H1 (cell line): ENCODE measurements at places on chromosomes 3 and 15. TPM values are rescaled to one million over a fixed set of nuclear protein-coding genes. Genes with fewer than 3 reads are reported as not detected.

DNA sequence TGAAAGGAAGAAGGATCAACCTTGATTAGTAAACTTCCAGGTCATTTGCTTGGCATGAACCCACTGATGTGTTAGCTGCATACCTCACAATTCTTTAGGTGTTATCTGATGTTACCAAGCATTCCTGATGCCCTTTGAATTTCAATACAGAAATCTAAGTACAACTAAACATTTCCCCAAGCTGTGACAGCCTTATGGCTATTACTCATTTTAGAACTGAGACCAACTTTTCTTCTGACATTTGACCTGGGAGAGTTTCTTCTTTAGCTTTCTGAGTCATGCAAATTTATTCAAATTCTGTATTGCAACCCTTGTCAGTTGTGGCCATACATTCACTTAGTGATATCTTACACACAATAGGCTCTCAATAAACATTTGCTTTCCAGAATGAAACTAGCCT lies 124.3 kb downstream of the TIGIT start:
- H3K4me3 ChIP-seq: no peak overlapping the region
- no peaks in the 10 kb centered on the region for H3K27me3 ChIP-seq
- DNase-seq: no peak
- H3K27ac ChIP-seq: no peak overlapping the region

GRCh38 chr3:171375666-171376595 lies 84.3 kb downstream of the TNIK start:
- no peak overlapping the region for H3K27ac ChIP-seq
- no peak overlapping the region for H3K4me3 ChIP-seq
- DNase-seq: no peak
- no peaks in the 10 kb centered on the region for H3K27me3 ChIP-seq
- H3K4me1 ChIP-seq: peaks cover 5% of the 10 kb centered on the region; the same call in 1 of the 2 replicates

CCR5 gene
- not detected in 2 replicates for total RNA-seq

- peaks cover 7% of the 10 kb centered on the region; the same call in 1 of the 2 replicates for H3K36me3 ChIP-seq
- no peak overlapping the region for H3K4me3 ChIP-seq
- no peaks in the 10 kb centered on the region for H3K27me3 ChIP-seq
Measured at GRCh38 chr3:138289701-138290100, 40.0 kb downstream of the NME9 start.

ZNF445 gene
- total RNA-seq: 25.4 and 26.3 TPM in 2 replicates

VEPH1 gene
- total RNA-seq: 10.9 and 18.3 TPM in 2 replicates

GRCh38 chr15:78766041-78766440 lies 45.2 kb downstream of the ADAMTS7 start:
- H3K27me3 ChIP-seq: no peaks in the 10 kb centered on the region
- no peak overlapping the region for H3K27ac ChIP-seq
- no peak overlapping the region for H3K4me3 ChIP-seq
- peaks cover 2% of the 10 kb centered on the region for H3K4me1 ChIP-seq

GRCh38 chr3:13462822-13463221 lies 17.3 kb upstream of the HDAC11 start:
- no peak for DNase-seq
- peaks cover 10% of the 10 kb centered on the region; the same call in 1 of the 2 replicates for H3K27me3 ChIP-seq
- no peaks in the 10 kb centered on the region for H3K36me3 ChIP-seq

DNA sequence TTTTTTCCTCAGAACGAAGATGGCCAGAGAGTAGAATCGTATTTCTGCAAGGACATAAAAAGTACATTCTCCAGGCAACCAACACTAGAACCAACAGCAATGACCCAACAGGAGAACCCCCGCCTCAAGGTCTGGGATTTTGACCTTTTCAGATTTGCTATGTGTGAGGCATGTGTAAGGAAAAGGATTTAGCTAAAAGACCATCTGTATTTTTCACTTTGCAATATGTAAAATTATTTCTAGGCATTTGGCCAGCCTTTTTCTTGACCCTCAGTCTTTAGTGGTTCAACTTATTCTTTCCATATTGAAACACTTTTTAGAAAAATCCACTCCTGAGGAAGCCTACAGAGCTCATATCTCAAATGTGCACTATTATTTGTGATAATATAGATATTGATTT lies 219.2 kb upstream of the GOLGA6L4 start:
- no peak for DNase-seq
- H3K4me1 ChIP-seq: no peaks in the 10 kb centered on the region

DNA sequence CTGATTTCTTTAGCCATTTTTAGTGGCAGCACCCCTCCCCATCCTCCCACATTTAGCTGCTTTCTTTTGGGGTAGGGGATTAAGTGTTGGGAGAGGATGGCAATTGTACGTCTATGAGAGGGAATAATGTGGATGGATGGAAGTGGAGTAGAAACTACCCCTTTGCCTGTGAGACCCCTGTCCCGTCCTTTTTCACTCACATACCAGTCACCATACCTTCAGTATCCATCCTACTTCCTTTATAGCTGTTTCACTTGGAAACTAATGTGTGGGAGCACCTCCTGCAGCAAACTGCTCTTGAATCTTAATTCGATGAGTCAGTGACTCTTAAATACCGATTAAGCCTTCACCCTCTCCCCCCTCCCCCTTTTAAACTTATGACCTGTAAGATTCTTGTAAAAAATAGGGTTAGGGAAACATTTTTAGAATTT lies 730 bp downstream of the SPRED1 start:
- H3K4me1 ChIP-seq: peaks cover 10% of the 10 kb centered on the region
- DNase-seq: no peak
- H3K36me3 ChIP-seq: no peaks in the 10 kb centered on the region
- no peaks in the 10 kb centered on the region for H3K27me3 ChIP-seq
- 0 out of 2 replicates have a peak overlapping the region, but pooled peaks have one; percentile 20 for H3K27ac ChIP-seq

GRCh38 chr3:10361375-10361774 lies 40.5 kb upstream of the SEC13 start:
- no peak overlapping the region for H3K27ac ChIP-seq
- H3K27me3 ChIP-seq: no peaks in the 10 kb centered on the region
- no peak overlapping the region for H3K4me3 ChIP-seq
- H3K4me1 ChIP-seq: no peaks in the 10 kb centered on the region; the same call in 1 of the 2 replicates
- DNase-seq: no peak

GOLGA6L1 gene
- total RNA-seq: not detected in 2 replicates

DNA sequence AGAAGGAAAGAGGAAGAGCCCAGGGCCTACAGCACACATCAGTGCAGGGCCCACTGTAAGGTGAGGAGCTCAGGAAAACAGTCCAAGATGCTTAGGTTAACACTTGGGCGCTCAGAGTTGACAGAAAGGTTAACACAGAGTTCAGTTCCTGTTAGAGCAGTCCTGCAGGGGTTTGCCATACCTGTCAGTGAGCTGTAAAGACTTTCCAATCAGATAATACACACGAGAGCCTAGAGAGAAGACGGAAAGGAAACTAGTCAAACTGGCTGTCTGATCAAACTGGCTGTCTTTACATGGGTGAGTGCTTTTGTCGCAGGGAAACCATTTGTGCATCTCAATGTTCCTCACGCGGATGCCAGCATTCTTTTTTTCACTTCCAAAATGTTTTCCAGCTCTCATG lies 61.4 kb upstream of the ARHGEF26 start:
- DNase-seq: no peak
- no peak overlapping the region for H3K4me3 ChIP-seq
- no peaks in the 10 kb centered on the region for H3K36me3 ChIP-seq
- peaks cover 2% of the 10 kb centered on the region for H3K4me1 ChIP-seq
- H3K27me3 ChIP-seq: no peaks in the 10 kb centered on the region

NLGN1 gene
- total RNA-seq: 14.0 and 14.8 TPM in 2 replicates

GRCh38 chr3:184008161-184008560 lies 9.5 kb downstream of the ABCC5 start:
- DNase-seq: no peak
- H3K27ac ChIP-seq: no peak overlapping the region
- peaks cover 17% of the 10 kb centered on the region for H3K36me3 ChIP-seq
- H3K4me1 ChIP-seq: no peaks in the 10 kb centered on the region
- no peaks in the 10 kb centered on the region for H3K27me3 ChIP-seq

ZBED2 gene
- total RNA-seq: not detected in 2 replicates

DNA sequence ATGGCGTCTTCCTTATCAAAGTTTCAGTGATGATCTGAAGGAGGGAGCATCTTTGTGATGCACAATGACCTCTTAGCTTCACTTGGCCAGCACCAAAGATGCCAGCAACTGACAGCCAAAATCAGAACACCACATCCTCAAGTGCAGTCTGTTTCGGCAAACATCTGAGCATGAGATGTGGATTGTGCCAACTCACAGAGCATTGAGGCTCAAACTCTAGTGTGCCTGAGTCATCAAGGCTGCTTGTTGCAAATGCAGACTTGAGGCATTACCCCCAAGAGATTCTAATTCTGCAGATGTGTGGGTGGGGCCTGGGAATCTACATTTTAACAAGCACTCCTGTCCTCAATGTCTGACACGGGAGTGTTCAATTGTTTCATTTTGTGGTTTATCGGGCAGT lies 35.8 kb downstream of the ABHD5 start:
- DNase-seq: no peak
- no peaks in the 10 kb centered on the region for H3K36me3 ChIP-seq
- H3K27ac ChIP-seq: no peak overlapping the region
- no peak overlapping the region for H3K4me3 ChIP-seq

- DNase-seq: no peak
- H3K4me1 ChIP-seq: peaks cover 13% of the 10 kb centered on the region
- no peak overlapping the region for H3K27ac ChIP-seq
- no peak overlapping the region for H3K4me3 ChIP-seq
Measured at GRCh38 chr15:57472861-57473260, 96.6 kb downstream of the CGNL1 start.

DNA sequence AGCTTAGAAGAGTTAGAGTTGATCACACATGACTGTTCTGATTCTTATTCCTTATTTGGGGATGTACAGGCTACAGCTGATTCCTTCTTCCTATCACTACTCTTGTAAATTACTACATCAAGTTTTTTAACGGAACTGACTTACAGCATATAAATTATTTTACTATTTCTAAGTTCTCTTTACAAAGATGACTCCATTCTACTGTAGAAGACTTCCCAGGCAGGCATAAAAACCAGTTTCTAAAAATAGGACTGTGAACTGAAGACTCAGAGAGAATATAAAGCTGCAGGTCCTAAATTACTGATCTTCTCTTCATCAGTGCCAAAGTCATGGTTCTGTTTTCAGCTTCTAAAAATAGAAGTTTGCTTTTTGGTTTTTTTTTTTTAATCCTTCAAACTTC lies 38.9 kb downstream of the ANO10 start:
- no peak overlapping the region for H3K27ac ChIP-seq
- no peaks in the 10 kb centered on the region for H3K36me3 ChIP-seq
- no peak for DNase-seq
- no peaks in the 10 kb centered on the region for H3K27me3 ChIP-seq
- H3K4me1 ChIP-seq: 0 out of 2 replicates have a peak, but pooled peaks cover 8% of the 10 kb centered on the region

- no peaks in the 10 kb centered on the region for H3K27me3 ChIP-seq
- H3K36me3 ChIP-seq: no peaks in the 10 kb centered on the region
- H3K4me1 ChIP-seq: no peaks in the 10 kb centered on the region
Measured at GRCh38 chr3:25902586-25902985, 112.7 kb downstream of the OXSM start.

DNA sequence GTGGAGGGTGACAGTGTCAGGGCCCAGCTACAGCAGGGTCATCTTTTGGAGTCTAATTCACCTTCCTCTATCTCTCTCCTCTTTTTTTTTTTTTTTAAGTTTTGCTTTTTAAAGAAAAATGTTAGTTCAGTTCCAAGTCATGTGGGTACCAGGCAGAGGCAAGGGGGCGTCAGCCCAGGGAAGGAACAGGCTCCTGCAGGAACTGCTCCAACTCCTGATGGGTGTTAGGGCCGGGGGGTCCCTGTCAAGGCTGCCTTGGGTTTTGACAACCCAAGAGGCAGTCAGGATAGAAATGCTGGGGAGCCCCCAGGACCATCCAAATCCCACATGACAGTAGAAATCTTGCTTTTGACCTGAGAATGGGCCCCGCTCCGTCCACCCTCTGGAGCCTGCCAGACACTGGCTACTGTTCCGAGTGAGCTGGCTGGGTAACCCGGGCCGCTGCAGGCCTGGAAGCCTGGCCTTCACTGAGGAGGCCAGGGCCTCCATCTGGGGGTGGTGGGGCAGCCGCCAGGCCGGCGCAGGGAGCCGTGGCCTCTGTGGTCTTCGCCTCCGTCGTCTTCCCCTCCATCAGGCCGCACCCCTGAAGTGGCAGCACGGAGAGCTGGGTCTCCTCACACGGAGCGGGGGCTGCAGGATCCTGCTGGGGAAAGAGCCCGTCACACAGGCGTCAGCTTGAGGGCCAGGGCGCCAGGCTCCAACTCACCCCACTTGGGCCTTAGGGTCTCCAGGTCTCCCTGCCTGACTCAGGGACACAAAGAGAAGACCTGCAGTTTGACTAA lies 24.2 kb downstream of the RNU5B-1 start:
- H3K4me3 ChIP-seq: no peak overlapping the region
- peaks cover 8% of the 10 kb centered on the region for H3K36me3 ChIP-seq
- H3K27me3 ChIP-seq: no peaks in the 10 kb centered on the region
- H3K27ac ChIP-seq: no peak overlapping the region
- H3K4me1 ChIP-seq: peaks cover 3% of the 10 kb centered on the region
- DNase-seq: no peak

PRKCI gene
- total RNA-seq: 84.4 and 100.0 TPM in 2 replicates

- H3K27ac ChIP-seq: no peak overlapping the region
- DNase-seq: no peak
- H3K36me3 ChIP-seq: no peaks in the 10 kb centered on the region
- peaks cover 25% of the 10 kb centered on the region for H3K4me1 ChIP-seq
- peaks cover 3% of the 10 kb centered on the region; the same call in 1 of the 2 replicates for H3K27me3 ChIP-seq
Measured at GRCh38 chr3:49871531-49872153, 1.9 kb upstream of the CAMKV start.

- no peaks in the 10 kb centered on the region for H3K36me3 ChIP-seq
- H3K4me1 ChIP-seq: no peaks in the 10 kb centered on the region
- H3K27ac ChIP-seq: no peak overlapping the region
- no peaks in the 10 kb centered on the region for H3K27me3 ChIP-seq
- no peak for DNase-seq
- H3K4me3 ChIP-seq: no peak overlapping the region
Measured at GRCh38 chr15:82624008-82624407, 23.2 kb downstream of the CPEB1 start.

- H3K4me3 ChIP-seq: no peak overlapping the region
- DNase-seq: no peak
- no peak overlapping the region for H3K27ac ChIP-seq
- H3K4me1 ChIP-seq: no peaks in the 10 kb centered on the region
Measured at GRCh38 chr15:99169769-99170311, 65.0 kb downstream of the SYNM start.

GRCh38 chr15:67806536-67806935 lies 18.8 kb upstream of the SKOR1 start:
- H3K4me1 ChIP-seq: peaks cover 13% of the 10 kb centered on the region
- H3K27me3 ChIP-seq: no peaks in the 10 kb centered on the region; the same call in 1 of the 2 replicates
- H3K36me3 ChIP-seq: no peaks in the 10 kb centered on the region
- no peak for DNase-seq
- no peak overlapping the region for H3K27ac ChIP-seq

- H3K4me1 ChIP-seq: peaks cover 8% of the 10 kb centered on the region
- no peak overlapping the region for H3K27ac ChIP-seq
- no peaks in the 10 kb centered on the region; the same call in 1 of the 2 replicates for H3K27me3 ChIP-seq
- no peak overlapping the region for H3K4me3 ChIP-seq
Measured at GRCh38 chr3:127391436-127392155, 103.8 kb upstream of the PRR20G start.

DNA sequence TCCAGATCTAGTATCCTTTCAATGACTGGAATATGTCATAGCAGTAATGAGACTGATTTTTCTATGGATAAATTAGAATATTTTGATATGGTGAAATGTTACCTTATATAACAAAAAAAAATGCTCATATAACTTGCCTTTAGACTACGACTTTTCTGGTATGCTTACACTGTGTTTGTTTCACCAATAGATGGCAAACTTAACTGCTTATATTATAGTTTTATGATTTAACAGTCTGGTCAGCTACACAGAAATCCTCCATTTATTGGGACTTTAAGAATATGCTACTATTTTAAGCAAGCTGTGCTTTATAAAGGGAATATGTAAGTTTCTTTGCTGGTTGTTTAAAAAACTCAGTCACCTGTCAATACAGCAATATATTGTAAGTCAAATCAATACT lies 205.6 kb downstream of the VGLL3 start:
- DNase-seq: no peak
- no peak overlapping the region for H3K27ac ChIP-seq
- no peaks in the 10 kb centered on the region for H3K4me1 ChIP-seq

DNASE1L3 gene
- total RNA-seq: not detected in 2 replicates
